ENCODE measurements at places on chromosomes 1 and 21. TPM values are rescaled to one million over a fixed set of nuclear protein-coding genes. Genes with fewer than 3 reads are reported as not detected.

DNA sequence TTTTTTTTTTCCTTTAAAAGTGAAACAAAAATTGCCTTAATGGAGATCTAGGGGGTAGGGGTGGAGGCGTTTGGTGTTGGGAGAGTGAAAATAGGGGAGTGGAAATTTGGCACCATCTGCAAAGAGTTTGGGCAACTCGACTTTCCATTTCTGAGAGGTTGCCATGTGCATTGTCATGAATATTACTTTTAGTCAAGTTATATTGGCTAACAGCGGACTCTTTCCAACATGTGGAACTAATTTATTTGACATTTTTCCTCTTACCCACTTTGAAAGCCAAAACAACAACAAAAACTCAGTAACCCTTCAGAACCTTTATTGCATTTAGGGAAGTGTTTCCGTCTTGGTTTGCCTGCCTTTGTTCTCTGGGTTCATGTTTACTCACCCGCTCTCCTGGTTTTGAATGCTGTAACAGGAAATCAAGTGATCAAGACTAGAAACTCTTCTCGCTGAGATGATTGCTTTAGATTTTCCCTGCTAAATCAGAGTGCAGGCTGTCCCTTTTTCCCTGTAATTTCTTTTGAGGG, 70.4 kb downstream of the CACHD1 start:
- DNase-seq, result no peak

- DNase-seq, result no peak
These were observed 37.6 kb downstream of the PTGFRN start for GRCh38 chr1:116947092-116947860.

DNA sequence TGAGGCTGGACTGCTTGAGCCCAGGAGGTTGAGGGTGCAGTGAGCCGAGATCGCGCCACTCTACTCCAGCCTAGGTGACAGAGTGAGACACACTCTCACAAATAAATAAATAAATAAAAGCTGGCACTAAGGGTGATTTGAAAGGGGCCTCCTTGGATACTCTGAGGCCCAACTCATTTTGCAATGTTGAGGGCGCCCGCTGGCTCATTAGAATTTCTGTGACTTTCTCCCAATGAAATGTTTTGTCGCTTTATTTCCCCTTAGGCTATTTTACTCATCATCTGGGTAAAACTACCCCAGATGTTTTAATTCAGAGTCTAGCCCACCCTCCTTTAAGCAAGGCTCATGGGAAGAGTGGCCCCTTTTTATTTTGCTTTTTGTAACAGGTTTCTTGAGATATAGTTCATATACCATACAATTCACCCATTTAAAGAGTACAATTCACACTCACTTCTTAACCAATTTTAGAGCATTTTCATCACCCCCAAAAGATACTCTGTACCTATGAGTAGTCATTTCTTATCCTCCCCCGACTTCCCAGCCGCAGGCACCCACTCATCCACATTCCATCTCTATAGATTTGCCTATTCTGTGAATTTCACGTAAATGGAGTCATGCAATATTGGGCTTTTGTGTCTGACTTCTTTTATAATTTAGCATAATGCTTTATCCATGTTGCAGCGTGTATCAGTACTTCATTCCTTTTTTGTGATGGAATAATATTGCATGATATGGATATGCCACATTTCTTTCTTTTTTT, 259.1 kb downstream of the KAZN start:
- DNase-seq, result no peak

Gene TRIM67
- not detected for total RNA-seq

DNA sequence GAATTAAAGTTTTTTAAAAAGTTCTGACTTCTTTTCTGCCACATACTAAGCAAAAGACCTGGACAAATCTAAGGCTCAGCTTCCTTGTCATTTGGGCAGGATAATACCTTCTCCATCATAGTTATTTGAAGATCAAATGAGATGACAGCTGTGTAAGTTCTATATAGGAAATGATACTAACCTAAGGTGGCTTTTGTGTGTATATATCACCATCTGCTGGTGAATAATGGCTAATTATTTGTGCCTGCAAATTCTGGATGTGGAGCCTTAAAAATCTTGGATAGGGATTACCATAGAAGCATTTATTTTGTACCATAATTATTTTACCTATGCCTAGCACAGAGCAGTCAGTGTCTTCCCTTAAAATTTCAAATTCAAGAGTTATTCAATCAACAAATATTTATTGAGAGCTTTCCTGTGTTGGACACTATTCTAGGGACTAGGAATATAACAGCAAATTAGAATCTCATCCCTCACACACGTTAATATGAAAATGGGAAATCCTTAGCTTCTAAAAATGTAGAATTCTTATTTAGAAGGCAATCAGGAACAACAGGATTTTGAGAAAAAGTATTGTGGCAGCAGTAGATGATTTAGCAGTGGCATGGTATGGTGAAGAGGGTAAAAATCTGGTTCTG, 89.8 kb downstream of the TMEM200B start:
- DNase-seq, result peak; percentile 55

GRCh38 chr1:244409701-244410100, 42.0 kb downstream of the ADSS2 start:
- no peak for DNase-seq

Gene CD247
- total RNA-seq, result not detected

GRCh38 chr1:198910816-198911215, 272.0 kb downstream of the PTPRC start:
- no peak for DNase-seq

DNA sequence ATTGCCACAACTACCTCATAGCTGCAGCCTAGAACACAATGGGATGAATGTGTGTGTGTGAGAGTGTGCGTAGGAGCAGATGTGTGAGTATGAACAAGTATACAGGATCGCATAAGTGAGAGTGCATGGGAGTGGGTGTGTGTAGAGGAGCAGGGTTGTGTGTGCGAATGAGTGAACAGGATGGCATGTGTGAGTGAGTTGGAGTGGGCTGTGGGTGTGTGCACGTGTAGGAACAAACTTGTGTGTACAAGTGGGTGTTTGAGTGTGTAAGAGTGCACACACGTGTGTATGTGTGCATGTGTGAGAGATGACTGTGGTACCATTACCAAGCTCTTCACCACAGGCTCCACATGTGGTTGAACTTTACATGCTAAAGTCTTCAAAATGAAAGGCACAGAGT, 175.4 kb upstream of the EDN2 start:
- DNase-seq, result no peak

DNA sequence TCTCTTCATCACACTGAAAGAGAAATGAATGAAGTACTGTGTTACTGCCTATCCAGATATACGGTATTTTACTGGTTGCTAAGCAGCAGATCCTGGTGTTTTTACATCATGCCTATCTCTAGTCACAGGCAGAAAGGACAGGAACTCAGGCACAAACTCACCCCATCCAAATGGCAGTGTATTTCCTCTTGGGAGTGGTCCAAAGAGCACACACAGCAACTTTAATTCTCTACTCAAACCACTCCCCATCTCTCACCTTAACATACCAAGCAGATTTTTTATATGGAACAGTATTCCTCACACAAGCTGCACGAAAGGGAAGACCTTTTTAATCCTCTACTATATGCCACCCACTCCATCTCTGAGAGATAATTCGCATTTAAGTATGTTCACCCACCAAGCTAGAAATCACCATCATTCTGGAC, 27.3 kb downstream of the EIF4G3 start:
- no peak for DNase-seq

DNA sequence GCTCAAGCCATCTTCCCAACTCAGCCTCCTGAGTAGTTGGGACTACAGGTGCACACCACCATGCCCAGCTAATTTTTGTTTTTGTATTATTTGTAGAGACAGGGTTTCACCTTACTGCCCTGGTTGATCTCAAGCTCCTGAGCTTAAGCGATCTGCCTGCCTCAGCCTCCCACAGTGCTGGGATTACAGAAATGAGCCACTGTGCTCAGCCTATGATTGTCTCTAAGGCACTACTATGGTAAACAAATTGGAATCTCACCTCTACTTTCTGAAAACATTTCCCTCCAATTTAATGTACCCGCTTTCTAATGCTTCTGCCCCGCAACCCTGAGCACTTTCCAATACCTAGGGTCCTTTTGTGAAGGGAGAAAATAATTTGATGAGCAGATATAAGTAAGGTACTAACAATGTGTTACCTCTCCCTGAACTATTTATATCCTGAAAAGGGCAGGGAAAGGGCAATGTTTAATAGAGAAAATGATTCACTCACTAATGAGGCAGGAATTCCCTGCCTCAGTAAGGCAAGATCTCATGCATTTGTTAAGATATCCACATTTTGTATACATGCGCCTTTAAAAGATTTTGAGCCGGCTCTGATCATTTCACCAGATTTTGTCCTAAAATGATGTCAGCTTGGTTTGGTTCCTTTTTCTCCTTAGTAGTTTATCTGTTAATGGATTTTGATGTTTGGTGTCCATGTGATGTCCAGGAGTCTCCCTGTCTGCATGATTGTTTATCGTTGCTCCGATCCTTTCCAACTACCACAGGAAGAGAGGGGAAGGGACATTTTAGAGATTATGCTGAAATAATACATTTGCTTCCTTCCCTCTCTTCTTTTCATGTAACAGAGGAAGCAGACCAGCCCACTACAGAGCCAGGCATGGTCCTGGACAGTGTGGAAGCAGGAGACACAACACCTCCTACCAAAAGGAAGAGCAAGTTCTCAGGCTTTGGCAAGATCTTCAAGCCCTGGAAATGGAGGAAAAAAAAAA, 47.3 kb upstream of the RCC1 start:
- no peak for DNase-seq

GRCh38 chr1:206704226-206704625, 19.5 kb downstream of the MAPKAPK2 start:
- no peak for DNase-seq

DNA sequence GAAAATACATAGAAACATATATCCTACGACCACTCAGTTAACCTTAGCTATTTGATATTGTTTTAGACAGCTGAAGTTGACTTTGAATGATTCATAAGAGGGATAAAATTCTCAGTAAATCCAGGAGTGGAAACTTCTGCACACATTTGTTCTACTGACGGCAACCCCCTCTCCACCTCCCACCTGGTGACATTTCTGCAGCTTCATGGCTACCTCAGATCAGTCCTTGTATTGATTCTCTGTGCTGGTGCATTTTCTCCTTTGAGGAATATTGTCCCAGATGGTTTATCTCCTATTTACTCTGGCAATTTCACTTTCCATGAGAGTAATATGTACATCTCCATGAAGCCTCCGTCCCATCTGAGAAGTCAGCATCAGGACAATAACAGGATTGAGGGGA, 57.7 kb upstream of the COA6 start:
- DNase-seq, result no peak

GRCh38 chr1:9721606-9722377, 70.3 kb downstream of the PIK3CD start:
- DNase-seq, result peak; percentile 30

DNA sequence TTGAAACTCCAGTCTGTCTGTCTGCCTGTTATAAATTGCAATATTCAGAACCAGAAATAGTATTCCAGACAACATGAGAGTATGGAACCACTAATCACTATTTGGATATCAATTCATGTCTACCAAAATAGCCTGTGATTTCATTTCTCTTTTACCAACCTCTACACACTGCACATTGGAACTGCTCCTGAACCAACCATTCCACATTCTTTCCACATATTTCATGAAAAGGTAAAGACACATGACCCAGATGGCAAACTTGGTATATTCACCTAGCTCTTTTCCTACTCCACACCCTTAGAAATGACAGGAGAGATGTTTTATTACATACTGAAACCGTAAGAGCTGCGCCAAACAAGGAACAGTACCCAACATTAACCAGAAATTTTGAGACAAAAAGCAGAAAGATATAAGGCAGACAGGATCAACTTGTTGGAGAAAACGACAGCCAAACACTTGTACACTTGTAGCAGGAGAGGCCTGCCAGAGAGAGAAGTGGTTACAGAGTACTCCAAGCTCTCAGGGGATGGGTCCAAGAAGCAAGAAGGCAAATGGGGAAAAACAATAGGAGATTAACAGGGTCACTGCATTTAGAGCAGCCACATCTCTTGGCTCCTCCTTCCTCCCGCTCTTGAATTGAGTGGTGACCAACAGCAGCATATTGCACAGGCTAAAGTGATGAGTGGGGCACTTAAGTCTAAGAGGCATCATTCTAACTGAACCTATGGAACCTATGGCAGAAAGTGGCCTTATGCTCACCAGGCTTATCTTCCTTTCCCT, 148.7 kb downstream of the SETD4 start:
- no peak for DNase-seq

DNA sequence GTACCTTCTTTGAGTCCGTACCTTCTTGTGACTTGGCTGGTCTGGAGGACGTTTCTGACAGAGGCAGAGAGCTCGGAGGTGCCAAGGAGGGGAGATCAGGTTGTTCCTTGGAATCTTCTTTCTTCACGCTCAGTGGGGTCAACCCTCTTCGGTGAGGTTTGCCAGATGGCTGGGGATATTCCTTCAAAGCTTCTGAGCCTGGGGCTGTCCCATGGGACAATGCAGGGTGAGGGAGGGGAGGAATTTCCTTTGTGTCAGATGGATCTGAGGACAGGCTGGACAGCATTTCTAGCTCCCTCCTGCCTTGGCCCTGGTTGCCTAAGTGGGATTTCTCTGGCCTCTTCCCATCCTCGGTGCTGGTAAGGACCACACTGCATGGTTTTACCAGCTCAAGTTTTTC, 95.5 kb upstream of the EDN2 start:
- no peak for DNase-seq

DNA sequence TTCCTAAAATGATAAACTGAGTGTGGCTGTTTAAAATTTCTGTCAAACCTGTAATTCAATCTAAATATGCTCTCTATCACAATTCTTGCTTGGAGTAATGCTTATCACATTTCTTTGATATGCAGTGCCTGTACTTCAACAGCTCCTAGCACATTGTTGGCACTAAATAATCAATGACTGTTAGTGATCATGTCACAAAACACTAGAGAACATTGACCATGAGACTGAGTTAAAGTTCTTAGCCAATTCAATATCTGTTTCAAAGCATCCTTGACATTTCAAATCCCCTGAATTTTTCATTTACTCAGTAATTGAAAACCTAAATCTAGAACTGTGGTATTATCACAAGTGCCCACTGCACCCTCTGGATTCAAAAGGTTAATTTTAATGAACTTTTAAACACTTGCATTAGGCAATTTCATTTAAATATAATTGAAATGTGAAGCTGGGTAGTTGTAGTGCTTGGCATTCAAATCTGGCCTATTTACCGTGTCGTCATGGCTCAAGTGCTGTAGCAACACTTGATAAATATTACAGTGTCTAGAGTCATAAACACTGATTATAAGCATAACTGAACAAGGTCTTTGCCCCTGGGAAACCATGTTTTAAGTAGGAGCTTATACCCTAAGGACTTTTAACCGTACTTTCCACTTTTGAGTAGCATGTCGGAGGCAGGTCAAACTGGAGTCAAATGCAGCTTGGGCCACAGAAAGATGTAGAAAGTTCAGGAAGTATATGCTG, 143.6 kb downstream of the LRRC7 start:
- no peak for DNase-seq
